ENCODE measurements at places on chromosomes 2 and 18. TPM values are rescaled to one million over a fixed set of nuclear protein-coding genes. Genes with fewer than 3 reads are reported as not detected.

The EHD3 gene
- total RNA-seq, result 8.2 TPM

The C2orf72 gene
- total RNA-seq, result not detected

The VWA3B gene
- total RNA-seq, result not detected

The ST3GAL5 gene
- 54.7 TPM for total RNA-seq

The TUBA4B gene
- total RNA-seq, result not detected

The NOSTRIN gene
- total RNA-seq, result 2.0 TPM

The MARCHF4 gene
- total RNA-seq, result not detected

The KIF1A gene
- not detected for total RNA-seq

The NTSR2 gene
- total RNA-seq, result not detected

The BOLL gene
- total RNA-seq, result 0.10 TPM

The CGREF1 gene
- total RNA-seq, result 0.10 TPM

The SKOR2 gene
- not detected for total RNA-seq

The NCKAP5 gene
- under 0.01 TPM for total RNA-seq

The ANKRD30B gene
- total RNA-seq, result not detected

Data from mononuclear cell (primary cell).